ENCODE measurements at places on chromosomes 4 and X.

GRCh38 chrX:150871341-150871811, 27.1 kb downstream of the CD99L2 start:
- DNase-seq: no peak

- DNase-seq: no peak
Measured at GRCh38 chr4:156238171-156238570, 284.5 kb upstream of the CTSO start.

DNA sequence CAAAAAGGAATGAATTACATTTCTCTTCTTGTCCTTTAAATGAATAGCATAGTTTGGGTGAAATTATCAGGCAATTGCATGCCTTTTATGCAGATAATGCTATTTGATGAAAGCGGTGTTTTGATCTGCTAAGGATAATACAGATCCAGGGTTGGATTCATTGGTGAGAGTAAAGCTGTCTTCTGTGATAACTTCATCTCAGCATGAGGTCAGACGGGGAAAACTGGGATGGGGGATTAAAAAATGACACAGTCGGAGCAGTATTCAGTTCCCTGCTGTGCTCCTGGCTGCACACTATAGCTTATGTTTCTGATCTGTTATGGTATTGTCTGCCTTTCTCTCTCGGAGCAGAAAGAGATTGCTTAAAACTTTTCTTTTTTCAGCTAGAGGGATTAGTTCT, 105.9 kb upstream of the TENM3 start:
- no peak for DNase-seq

- no peak for DNase-seq
Measured at GRCh38 chr4:139547979-139548378, 8.0 kb downstream of the SETD7 start.

GRCh38 chrX:103927030-103927429, 35.4 kb upstream of the TMSB15B start:
- no peak for DNase-seq

- no peak for DNase-seq
Measured at GRCh38 chr4:25351777-25352416, 25.2 kb upstream of the ANAPC4 start.
